ENCODE measurements at places on chromosomes 3 and 15.

- no peak for DNase-seq
Observed at GRCh38 chr3:87710511-87710910, 348.3 kb downstream of the CGGBP1 start.

GRCh38 chr3:118987477-118987876 lies 47.2 kb downstream of the IGSF11 start:
- DNase-seq, result no peak

DNA sequence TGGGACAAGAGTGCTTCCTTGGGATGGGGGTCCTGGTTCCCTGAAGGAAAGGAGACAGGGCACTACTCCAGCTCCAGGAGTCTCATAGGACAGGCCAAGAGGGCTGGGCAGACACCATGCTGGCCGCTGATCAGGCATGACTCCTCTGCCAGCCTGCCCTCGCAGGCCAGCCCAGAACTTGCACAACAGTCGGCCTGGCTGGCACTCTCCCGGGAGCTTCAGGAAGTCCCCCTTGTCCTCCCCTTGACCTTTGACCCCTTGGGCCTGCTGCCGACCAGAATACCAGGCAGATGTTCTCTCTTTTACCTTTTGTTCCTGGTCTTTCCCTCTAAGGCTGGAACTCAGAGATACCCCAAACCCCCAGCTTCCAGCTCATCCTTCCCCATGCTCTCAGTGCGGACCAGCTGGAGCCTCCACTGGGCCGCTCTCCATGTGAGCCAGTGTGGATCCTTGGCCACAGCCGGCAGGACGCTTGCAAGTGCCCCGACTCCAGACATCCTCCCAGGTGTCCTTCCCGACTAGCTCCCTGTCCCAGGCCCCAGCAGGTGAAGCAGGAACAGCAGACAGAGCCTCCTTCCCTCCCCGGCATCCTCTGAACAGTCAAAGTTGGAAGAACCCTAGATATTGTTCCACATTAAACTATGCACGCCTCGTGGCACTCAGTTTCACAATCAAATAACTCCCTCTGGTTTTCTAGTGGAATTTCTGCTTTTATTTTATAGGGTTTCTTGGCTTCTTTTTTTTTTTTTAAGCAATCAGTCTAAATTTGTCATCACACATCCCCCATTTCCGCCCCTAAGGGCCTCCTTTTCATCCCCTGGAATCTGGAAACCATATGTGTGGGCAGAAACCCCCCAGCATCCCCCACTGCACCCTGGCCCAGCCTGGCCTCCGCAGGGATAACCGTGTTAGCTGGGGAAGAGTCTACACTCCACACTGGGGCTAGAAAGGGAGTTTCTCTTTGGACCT lies 15.7 kb downstream of the VPS18 start:
- no peak for DNase-seq

GRCh38 chr3:160987982-160988964 lies 116.9 kb downstream of the B3GALNT1 start:
- no peak for DNase-seq

GRCh38 chr3:18782191-18782590 lies 357.1 kb upstream of the SATB1 start:
- no peak for DNase-seq

- no peak for DNase-seq
Observed at GRCh38 chr3:53845103-53845880, 927 bp downstream of the CHDH start.

- no peak for DNase-seq
Observed at GRCh38 chr15:75650908-75651809, 3.4 kb downstream of the SNX33 start.

- no peak for DNase-seq
Observed at GRCh38 chr3:89624494-89624893, 517.1 kb downstream of the EPHA3 start.

GRCh38 chr3:113158171-113158570 lies 53.2 kb upstream of the BOC start:
- no peak for DNase-seq

- no peak for DNase-seq
Observed at GRCh38 chr3:73521734-73522336, 102.9 kb downstream of the PDZRN3 start.

Measured in activated CD4-positive, CD25-positive, alpha-beta regulatory T cell treated with anti-CD3 and anti-CD28 coated beads, Interleukin-2, amount 50 U/mL, for 72 hours (primary cell).